ENCODE measurements at places on chromosomes 5 and 9.

GRCh38 chr9:9133526-9133925 is 1333.9 kb upstream of the DMAC1 start:
- DNase-seq = no peak

DNA sequence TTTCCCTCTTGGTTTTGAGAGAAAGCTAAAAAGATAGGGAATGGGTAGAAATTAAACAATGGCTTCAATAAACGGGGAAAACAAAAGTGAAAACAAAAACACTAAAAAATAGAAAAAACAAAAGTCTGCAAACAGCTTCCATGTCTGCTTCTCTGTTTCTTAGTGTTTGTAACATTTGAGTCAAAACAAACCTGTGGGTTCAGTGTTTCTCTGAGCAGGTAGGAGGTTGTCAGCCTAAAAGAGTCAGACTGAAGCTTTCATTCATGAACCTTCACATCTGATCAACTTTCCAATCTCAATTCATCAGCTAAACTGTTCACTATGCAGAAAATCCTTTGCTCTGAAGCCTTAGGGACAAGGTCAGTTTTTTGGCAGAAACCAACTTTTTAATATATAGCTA is 102.5 kb upstream of the ADAMTS16 start:
- DNase-seq = no peak

DNA sequence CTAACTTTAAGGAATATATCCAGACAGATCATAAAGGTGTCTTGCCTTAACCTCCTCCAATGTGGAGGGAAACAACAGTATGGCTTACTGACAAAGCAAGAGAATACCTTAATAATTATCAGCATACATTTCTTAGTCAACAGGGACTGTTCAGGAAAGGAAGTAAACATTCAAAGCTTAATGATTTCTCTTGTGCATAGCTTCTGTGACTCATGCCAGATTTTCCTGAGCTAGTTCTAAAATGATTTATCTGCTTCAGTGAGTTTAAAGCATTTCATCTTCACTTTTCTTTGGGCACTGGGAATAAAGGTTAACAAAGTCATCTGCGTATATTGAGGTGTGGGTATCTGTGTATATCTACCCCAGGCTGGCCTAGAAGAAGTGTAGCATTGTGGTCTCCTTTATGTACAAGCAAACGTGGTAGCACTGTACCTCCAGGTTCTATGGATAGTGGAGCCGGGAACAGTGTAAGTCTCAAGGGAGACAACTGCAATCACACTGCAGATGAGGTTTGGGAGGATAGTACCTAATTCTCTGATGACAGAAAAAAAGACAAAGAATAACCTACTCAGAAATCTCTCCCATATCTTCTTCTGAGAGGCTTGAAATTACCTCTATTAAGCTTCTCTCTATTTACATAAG is 284.1 kb downstream of the HCN1 start:
- no peak for DNase-seq

DNA sequence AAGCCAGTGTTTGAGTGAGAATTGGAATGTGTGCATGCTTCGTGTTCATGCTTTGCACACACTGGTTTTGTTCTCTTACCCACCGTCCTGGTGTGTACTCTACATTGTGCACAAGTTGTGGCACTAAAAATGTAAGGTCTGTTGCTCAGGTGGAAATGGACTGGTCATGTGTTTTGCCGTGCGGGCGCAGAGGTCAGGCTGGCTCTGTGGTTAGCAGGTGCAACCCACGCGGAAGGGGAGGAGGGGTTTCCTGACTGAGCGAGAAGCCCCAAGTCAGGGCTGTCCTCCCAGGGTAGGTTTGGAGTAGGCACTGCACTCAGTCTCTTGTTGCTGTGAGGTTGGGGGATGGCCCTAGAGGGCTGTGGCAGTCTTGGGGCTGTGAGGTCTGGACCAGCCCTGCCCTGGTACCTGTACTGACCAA is 86.6 kb downstream of the EHMT1 start:
- DNase-seq = no peak

DNA sequence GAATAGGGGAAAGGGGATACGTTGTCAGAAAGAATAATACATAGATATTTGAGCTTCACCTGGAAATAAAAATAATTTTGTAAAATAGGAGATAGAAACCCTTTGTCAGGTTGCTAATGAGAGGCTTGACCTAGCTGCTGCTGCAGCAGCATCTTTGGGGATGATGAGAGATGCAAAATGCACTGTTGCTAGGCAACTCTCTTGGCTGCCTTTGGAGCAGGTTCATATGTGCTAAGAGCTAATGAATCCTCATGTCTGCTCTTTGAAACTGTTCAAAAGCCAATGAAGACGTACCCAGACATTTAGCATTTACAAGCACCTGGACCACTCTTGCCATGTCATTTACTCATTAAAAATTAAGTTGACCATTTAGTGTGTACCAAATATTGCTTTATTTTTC is 121.7 kb downstream of the FOCAD start:
- DNase-seq = peak; percentile 3

DNA sequence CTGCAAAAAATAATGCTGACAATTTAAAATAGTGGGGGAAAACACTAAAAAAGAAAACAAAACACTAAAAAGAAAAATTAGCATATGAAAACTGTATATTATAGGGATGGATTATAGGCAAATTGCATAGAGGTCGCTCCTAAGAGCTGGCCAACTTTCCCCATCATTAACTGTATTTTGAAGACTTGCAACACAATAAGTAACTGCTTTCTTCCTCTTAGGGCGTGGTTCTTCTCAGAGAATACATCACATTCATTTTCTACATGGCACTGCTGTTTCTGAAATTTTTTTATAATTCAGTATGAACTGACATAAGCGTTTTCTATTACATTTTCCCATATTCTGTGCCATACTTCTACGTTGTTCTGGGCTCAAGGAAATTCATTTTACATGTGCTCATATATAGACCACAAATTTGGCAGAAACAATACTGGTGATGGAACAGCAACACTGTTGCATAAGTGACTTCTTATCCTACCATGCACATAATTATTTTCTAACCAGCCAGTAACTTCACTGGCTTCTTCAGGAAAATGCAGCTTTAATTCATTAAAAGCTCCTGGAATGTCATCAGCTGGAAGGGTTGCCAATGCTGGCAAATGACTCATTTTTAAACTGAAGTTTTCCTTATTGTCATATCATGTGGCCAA is 171.2 kb upstream of the DMAC1 start:
- DNase-seq = no peak

DNA sequence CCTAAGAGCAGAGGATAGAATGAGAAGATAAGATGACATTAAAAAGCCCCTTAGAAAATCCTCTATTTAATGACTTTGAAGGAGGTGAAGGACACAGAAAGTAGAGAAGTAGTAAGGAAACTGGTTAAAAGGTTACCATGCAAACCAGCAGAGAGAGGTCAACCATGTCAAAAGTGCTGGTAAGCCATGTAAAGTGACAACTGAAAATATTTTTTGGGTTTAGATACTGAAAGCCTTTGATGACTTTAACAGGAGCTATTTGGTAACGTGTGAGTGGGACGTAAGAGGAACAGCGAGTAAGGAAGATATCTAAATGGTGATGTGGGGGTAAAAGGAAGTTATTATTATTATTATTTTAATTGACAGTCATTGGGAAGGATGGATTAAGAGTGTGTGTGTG is 56.9 kb downstream of the MACIR start:
- no peak for DNase-seq

- DNase-seq = no peak
These were observed 2.8 kb upstream of the FAM193B start for GRCh38 chr5:177557041-177557647.

GRCh38 chr5:127878174-127878750 is 175.1 kb downstream of the CCDC192 start:
- peak; percentile 21 for DNase-seq
